Suppressor macrophage treated with lipopolysaccharide for 4 hours (primary cell): ENCODE measurements at places on chromosomes 16 and 17.

DNA sequence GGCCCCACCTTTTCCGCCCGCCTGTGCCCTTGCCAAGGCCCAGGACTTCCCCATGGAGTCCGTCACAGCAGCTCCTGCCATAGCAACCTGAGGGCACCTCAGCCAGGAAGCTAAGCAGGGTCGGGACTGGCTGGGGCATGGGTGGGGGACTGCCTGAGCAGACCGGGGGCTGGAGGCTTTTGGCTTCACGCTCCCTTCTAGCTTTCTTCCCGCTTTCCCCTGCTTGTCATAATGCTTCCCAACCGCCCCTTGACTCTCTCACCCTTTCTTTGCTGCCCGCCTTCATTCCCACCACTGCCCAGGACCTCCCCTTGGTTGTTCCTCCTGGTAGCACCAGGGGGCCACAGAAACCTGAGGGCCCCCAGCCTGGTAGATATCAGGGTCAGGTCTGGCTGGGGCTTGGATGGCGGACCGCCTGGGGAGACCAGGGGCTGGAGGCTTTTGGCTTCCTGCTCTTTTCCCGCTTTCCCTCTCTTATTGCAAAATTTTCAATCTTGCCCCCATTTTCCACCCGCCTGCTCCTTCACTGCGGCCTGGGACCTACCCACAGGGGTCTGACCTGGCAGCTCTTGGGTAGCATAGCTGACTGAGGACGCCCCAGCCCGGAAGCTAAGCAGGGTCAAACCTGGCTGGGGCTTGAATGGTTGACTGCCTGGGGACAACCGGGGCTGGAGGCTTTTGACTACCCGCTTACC is 2287.7 kb downstream of the TP53TG3F start:
- no peak for DNase-seq

- no peak for DNase-seq
These were observed 5.4 kb downstream of the HYDIN start for GRCh38 chr16:71225145-71225544.

GRCh38 chr16:2458887-2459646 is 842 bp upstream of the TEDC2 start:
- DNase-seq = no peak

DNA sequence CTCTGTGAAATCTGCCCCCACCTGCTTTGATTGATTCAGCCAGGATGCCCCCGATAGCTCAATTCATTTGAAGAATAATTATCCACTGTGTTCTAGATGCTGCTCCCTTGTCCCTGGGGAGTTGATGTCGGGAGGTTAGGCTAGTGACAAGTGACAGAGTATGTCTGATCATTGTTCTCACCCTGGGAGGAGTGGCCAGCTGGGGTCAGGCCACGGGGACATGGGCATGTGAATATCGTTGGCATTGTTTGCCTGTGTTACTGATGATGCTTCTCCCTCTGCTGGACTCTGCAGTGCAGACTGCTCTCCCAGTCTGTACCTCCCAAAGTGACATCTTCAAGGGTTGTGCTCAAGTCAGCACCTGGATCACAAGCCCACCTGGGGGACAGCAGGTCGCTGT is 89.9 kb upstream of the C16orf82 start:
- DNase-seq = no peak

DNA sequence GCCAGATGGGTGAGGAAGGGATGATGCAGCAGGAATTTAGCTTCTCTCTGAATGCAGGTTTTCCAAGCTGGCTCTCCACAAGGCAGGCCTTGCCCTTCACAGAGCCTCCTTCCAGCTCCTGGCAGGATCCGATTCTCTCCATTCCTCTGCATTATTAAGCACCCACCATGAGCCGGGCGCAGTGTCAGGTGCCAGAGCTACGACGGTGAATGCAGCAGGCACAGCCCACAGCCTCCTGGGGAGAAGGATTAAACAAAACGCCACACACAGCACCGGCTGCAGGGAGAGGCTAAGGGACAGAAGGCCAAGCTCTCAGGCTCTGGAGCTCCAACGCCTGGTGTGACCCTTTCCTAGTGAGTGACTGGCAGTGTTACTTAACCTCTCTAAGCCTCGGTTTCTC is 7.1 kb upstream of the MT2A start:
- no peak for DNase-seq

- DNase-seq = peak; percentile 42
These were observed 652 bp downstream of the VPS35L start for GRCh38 chr16:19555938-19556771.

GRCh38 chr17:36131931-36132330 is 28.3 kb downstream of the CCL4 start:
- no peak for DNase-seq

- DNase-seq = no peak
These were observed 23.6 kb upstream of the HOXB9 start for GRCh38 chr17:48649741-48650140.

GRCh38 chr16:67034487-67034886 is 5.5 kb downstream of the CBFB start:
- no peak for DNase-seq

DNA sequence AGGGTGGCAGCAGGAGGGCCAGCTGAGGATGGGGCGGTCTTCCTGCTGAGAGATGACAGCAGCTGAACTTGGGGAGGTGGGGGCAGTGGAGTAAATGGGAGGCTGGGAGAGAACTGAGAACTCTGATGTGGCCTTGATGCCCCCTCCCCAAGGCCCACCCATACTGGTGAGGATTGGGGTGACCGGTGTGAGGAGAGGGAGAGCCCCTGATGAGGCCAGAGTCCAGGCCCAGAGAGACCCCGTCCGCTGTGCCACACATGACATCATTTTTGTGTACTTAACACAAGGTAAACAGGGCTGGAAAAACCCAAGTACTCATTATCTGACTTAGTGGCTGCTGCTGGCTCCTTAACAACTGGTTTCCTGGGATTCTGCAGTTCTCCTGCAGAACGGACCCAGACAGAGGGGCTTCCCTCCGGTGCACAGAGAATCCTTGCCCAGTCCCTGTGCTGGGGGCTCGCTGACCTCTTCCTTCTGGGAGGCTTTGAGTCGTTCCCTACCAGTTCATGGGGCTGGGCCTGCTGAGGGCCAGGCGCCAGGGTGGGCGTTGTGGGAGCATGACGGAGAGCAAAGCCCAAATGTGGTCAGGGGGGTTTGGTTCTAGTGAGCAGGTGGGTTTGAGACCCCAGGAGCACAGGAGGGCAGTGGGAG is 207.6 kb downstream of the RAB11FIP4 start:
- no peak for DNase-seq

DNA sequence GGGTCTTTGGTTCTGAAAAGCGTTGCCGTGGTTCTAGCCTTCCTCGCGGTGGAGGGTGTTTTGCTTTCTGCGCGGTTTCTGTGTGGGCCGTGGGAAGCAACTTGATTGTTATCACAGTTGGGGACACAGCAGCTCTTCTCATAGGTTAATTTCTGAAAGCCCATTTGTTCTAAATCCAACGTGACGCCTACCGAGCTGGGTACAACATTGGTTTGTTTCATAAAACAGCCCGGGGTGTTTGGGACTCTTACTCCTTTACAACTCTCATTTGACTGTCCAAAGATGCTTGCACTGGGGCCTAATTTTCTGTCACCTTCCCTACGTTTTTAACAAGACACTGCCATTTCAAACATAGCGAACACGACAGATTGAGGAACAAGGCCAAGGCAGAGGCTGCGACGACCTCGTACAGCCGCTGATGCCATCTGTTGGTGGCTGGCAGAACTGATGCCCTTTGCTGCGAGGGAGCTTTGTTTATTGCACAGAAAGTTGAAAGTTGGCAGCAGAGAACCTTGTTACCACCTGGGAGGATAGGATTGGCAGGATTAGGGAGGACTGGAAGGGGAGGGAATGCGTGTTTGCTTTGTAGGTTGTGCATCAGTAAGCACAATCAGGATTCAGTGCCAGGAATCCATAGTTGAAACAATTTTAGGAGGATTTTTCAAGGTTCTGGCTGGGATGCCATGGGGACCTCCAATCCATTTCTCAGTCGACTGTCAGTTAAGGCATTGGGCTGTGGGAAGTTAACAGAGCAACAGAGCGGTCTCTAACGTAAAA is 98.3 kb downstream of the PITPNC1 start:
- DNase-seq = peak; percentile 87

- peak; percentile 77 for DNase-seq
These were observed 172.5 kb downstream of the ZFHX3 start for GRCh38 chr16:72875291-72876031.

GRCh38 chr17:28916302-28916934 is 13.5 kb upstream of the DHRS13 start:
- peak; percentile 45 for DNase-seq

- no peak for DNase-seq
These were observed 6.8 kb downstream of the CACNG4 start for GRCh38 chr17:66971264-66971663.

DNA sequence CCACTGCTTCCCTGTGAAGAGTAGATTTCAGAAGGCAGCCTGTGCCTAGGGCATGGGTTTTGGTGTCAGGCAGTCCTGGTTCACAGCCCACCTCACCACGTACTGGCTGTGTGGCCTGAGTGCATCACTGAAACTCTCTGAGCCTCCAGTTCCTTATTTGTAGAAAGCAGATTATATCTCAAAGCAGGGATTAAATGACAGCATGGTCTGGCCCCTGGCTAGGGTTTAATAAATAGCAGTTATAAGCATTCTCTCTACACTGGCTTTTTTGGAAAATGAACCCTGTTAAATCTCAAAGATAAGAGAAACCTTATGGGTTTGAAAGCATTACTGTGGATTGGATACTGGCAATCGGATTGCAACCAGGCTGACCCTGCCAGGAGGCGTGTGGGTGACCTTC is 2.9 kb upstream of the MT1M start:
- DNase-seq = no peak

DNA sequence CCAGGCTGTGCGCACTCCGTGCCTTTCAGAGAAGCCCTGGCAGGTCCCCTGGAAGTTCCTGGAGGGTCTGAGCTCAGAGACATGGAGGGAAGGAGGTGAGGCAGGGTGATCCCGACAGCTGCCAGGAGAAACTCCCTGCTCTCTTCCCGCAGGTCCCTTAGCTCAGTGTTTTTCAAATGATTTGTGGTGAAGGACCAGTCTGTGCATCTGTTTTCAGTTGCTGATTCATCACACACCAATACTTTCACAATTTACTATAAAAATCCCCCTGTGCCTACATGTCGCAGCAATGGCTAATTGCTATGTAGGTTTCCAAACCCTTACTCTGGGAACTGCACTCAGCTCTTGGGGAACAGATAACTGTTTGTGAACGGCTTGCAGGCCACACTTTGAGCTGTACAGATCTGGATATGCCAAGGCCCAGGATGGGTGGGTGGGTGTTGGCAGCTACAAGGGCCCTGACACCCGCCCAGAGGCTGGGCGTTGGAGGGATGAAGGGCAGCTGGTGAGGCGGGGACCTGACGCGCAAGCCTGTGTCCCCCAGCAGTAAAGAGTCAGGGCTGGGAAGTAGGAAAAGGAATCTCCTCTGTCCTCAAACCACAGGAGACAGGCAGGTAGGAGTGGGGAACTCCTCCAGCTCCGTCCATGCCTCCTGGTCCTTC is 20.5 kb upstream of the EMP2 start:
- no peak for DNase-seq

DNA sequence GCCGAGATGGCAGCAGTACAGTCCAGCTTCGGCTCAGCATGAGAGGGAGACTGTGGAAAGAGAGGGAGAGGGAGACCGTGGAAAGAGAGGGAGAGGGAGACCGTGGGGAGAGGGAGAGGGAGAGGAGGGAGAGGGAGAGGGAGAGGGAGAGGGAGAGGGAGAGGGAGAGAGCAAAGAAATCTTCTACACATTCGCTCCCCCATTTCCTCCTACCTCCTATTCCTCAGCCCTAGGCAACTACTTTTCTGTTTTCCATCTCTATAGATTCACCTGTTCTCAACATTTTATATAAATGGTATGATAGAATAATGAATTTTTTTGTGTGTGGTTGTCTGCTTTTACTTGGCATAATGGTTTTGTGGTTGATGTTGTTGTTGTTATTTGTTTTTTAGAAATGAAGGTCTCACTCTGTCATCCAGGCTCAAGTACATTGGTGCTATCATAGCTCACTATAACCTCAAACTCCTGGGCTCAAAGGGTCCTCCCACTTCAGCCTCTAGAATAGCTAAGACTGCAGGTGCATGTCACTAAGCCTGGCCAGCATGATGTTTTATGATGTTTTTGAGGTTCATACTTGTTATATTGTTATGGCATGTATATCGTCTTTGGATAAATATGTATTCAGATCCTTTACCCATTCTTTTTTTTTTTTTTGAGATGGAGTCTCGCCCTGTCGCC is 6.0 kb upstream of the PRPF8 start:
- DNase-seq = no peak

- no peak for DNase-seq
These were observed 18.8 kb upstream of the RBL2 start for GRCh38 chr16:53415504-53415903.

DNA sequence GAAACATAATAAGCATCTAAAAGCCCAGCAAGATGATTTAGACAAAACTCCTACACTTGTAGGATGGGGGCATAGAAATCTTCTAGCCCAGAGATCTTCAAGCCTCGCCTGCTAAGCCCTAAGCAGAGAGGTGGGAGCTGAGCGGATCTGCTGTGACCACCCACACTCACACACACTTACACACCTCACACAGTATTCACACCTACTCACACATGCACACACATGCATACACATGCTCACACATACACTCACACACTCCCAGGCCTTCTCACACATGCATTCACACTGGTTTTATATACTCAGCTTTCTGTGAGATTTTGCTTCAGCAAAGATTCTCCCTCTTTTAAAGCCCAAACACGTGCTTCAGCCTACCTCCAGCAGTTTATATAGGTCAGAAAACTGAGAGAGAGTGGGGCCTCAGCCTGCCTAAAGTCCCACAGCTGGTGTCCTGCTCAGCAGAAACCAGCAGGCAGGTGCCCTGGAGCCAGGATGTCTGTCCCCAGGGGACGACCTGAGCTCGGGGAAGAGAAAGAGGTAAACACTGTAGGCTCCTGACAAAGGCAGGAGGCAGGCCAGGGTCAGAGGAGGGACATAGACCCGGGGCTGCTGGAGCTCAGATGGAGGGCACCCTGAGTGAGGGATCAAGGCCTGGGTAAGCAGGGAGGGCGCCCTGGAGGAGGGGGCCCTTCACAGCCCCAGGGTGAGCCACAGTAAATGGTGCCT is 12.0 kb upstream of the KRT19 start:
- DNase-seq = no peak

GRCh38 chr17:56690441-56691291 is 97.2 kb downstream of the NOG start:
- DNase-seq = no peak

GRCh38 chr17:77523540-77523939 is 382.8 kb downstream of the SEC14L1 start:
- no peak for DNase-seq

GRCh38 chr16:23795378-23795777 is 40.4 kb upstream of the PRKCB start:
- DNase-seq = no peak

- peak; percentile 52 for DNase-seq
These were observed 536 bp downstream of the SLC38A10 start for GRCh38 chr17:81294512-81295030.

DNA sequence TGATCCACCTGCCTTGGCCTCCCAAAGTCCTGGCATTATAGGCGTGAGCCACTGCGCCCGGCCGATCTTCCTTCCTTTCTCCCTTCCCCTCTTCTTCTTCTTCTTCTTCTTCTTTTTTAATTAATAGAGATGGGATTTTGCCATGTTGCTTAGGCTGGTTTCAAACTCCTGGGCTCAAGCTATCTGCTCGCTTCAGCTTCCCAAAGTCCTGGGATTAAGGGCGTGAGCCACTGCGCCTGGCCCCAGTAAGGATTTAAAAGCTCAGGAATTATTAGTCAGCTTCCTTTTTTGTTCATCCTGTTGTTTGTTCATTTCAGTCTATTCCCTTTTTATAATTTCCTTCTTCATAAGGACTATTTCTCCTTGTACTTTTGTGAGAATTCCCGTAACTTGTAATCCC is 32.7 kb upstream of the LRRC37A start:
- no peak for DNase-seq

GRCh38 chr17:60888812-60889709 is 211.4 kb downstream of the BCAS3 start:
- no peak for DNase-seq

- DNase-seq = peak; percentile 56
These were observed 32.2 kb downstream of the DHX38 start for GRCh38 chr16:72125635-72126428.
